ENCODE measurements at places on chromosomes 5 and 9.

DNA sequence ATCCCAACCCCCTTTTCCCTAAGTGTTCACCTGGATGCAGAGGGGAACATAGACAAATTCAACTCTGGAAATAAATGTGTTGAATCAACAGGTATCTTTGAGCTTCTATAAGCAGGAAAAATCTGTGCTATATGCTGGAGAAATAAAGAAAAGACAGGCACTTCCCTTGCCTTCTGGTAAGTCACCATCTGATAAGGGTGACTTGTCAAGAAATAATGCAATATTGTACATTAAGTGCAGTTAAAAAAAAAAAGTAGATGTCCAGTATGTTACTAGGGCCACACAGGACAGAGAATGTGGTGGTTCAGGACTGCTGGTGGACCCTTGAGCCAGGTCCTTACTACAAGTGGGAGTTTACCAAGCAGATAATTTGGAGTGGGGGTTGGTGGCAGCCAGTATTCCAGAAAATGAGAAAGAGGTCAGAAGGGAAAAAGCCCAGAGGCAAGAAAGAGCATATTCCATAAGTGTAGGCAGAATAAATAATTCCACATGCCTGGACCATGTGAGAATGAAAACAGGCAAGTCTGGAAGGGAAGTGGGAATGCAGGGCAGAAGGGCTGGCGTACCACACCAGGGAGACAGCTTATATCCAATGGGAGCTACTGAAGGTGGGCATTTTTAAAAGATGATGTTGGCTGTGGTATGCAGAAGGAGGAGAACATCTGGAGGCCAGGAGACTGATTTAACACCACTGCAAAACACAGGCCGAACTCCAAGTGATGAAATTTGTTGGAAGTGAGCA is 209.9 kb downstream of the SEMA5A start:
- DNase-seq = no peak

GRCh38 chr5:107621089-107621488 is 49.6 kb downstream of the EFNA5 start:
- DNase-seq = no peak

DNA sequence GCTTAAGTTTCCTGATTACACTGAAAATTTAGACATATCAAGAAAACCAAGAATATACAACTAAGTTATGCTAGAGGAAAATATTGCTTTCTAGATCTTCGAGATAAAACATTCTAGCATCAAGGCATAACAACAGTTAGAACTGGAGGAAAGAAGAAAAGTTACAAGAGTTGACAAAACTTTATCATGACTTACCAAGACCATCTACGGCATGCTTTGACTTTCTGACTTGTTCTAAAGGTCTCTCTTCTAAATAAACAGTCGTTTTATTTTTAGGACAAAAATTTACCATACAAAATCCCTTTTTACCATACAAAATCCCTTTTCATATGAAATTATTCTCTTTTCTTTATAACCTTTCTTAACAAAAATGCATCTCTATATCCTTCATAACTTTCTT is 1110.1 kb upstream of the CDH10 start:
- no peak for DNase-seq

DNA sequence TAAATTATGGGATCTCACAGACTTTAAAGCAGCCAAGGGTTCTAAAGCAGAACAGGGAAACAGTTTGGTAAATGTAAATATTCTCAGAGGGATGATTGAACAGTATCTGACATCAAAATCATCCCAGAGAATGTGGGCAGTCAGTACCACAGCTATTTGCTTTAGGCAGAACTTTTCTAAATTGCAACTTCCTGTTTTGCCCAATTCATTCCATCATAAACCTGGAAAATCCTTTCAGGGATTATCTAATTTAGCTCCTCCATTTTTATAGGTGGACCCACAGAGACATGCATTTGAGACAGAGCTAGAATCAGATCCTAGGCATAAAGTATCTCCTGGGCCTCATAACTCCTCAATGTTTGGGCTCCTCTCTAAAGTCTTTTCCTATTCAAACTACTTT is 12.4 kb downstream of the NR6A1 start:
- no peak for DNase-seq

DNA sequence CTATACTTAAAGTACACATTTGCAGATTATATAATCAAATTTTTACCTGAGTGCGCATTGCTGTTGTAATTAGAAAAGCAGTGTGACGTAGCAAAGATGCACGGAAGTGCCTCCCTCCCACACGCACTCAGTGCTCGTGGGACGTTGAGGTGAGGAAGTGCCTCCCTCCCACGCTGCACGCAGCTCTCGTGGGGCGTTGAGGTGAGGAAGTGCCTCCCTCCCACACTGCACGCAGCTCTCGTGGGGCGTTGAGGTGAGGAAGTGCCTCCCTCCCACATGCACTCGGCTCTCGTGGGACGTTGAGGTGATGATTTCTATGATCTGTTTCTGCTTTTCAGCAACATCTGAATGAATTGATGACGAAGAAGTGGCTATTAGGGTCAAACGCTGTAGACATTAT is 21.0 kb downstream of the EXOC3 start:
- no peak for DNase-seq

- no peak for DNase-seq
Measured at GRCh38 chr5:177526191-177526590, 9.4 kb upstream of the DDX41 start.

GRCh38 chr5:178289438-178289837 is 56.8 kb upstream of the PHYKPL start:
- no peak for DNase-seq

DNA sequence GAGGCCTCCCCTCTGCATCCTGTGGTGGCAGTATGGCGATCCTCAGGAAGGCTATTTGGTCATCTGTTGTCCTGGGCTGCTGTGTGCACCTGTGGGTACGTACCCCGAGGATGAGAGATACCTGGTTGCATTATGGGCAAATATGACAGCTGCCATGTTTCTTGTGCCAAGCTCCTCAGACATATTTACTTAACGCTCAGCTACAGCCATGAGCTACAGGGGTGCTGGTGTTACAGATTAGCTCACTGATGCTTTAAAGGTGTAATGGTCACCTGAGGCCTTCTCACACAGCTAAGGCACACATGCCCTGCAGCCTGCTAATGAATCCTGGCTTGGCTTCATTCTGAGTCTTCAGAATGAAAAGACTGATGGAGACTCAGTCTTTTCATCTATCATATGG is 12.0 kb downstream of the NDST1 start:
- DNase-seq = no peak

GRCh38 chr5:120217001-120217400 is 247.1 kb upstream of the PRR16 start:
- DNase-seq = no peak

DNA sequence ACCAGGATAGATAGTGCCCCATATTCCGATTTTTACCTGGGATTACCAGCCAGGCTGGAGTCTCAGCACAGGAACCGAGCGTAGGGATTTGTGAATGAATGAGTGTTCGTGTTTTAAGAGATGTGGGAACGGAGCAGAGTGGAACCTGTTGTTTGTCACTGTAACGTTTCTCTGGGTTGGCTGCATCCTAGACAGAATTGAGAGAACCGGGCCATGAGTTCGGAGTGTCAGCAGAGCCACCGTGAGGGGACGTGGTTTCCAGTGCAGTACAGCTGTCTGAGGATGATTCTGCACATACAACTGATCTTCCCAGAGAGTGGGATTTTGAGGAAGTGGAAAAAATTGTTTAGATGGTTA is 1.2 kb downstream of the PDE8B start:
- no peak for DNase-seq

GRCh38 chr5:113356487-113356886 is 78.3 kb downstream of the TSSK1B start:
- no peak for DNase-seq

DNA sequence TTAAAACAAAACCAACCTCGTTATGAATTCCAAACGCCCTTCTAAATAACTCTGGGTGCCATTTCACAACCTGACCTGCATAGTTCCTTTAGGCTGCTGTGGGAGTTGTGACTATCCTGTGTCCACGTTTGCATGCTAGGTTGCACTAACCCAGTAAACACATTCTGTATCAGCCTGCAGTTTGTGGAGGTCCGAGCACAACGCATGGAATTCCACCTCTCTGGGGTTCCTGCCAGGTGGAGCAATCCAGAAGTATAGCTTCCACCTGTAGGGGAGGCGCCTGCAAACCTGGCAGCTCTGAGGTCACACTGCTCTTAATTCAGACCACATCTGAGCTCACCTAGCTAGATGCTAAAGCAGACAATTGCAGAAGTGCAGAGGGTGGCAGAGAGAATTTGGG is 57.2 kb downstream of the MARCHF3 start:
- DNase-seq = no peak

DNA sequence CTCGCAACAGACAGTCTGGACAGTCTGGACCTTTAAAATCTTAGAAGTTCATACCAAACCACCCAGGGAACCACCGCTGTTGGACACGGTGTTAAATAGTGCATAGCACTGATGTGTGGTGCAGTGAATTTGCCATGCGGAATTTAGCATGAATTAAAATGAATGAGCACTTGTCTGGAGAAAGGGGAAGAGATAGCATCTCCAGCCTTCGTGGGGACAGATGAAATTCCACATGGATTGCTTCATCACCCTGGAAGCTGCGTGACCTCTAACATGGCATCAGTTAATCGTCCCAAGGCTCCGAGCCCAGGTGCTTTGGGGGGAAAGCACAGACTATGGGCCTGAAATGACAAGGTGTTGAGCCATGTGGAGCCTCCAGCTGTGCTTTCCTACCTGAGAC is 91.4 kb downstream of the ADAMTS16 start:
- DNase-seq = no peak

DNA sequence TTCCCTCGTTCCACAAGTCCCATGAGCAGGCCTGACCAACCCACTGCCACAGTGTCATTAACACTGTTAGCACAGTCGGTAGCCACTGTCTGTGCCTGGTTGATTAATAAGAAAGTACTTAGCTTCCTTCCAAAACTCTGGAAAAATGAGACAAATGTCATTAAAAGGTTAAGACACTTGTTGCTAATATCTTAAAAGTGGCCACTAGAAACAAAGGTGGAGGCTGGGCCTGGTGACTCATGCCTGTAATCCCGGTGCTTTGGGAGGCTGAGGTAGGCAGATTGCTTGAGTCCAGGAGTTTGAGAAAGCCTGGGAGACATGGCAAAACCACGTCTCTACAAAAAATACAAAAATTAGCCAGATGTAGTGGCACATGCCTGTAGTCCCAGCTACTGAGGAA is 194.0 kb downstream of the PDZD2 start:
- DNase-seq = no peak

DNA sequence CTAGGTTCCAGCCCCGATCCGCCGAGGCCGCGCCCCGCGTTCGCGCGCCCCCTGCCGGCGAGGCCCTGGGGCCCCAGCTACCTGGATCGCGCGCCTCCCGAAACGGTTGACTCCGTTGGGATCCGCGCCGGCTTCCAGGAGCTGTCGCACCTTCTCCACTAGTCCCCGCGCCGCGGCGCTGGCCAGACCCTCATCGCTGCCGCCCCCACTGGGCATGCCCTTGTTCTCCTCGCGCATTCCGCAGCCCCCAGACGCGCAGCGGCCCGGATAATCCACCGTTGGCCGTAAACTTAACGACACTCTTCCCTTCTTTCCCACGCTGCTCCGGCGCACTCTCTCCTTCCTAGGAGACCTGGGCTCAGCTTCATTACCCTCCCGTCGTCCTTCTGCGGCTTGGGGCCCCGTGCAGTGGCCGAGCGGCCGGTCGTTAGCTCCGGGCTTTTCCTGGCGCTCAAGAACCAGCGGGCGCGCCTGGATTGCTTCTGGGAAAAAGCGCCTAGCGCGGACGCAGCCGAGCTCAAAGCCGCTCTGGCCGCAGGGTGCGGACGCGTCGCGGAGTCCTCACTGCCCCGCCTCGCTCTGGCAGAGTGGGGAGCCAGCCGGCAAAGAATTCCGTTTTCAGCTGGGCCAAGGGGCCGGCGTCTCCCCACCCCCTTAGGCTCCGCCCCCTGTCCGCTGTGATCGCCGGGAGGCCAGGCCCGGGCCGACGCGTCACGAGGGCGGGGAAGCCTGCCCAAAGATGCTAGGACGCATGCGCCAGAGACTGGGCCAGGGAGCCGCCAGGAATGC is at the start of gene CDKN2B:
Gene CDKN2B, minus strand, starts transcription at position 589 of the 789 bp plus-strand sequence. Its CDS starts 352 bp downstream, at position 237.
- DNase-seq = peak; percentile 99

GRCh38 chr9:2824564-2824963 is 19.3 kb downstream of the PUM3 start:
- no peak for DNase-seq

DNA sequence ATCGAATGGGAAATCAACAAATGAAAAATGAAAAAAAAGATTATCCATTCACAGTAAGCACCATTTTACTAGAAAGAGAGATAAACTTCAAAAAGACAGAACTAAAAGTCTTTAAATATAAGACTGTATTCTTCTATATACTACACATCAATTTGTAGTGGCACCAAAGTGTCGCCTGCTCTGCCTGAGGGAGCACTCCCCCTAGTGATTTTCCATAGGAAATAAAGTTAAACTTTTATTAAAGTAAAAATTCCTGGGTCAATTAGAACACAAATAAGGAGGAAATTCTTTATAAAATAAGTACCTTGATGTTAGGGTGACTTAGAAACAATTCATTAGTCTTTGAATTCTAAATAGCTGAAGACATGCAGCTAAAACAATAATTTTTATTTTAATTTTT is 9.7 kb downstream of the RAD1 start:
- peak; percentile 8 for DNase-seq

DNA sequence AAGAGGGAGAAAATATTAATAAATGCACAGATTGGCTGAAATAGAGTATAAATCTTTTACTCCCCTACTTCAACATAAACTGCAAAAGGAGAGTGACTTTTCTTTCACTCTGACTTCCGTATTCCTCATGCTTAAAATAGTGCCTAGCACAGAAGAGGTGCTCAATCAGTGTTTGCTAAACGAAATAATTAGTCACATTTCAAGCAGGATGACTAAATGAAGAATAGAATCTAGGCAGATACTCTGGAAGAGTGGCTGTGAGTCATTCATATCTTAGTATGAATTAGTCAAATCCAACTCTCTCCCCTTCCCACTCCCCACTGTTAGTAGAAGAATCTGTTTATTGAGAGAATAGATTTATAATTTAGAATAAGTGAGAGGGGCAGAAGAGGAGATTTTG is 4.8 kb downstream of the CD274 start:
- DNase-seq = peak; percentile 38

GRCh38 chr5:6838736-6839135 is 125.5 kb downstream of the TENT4A start:
- DNase-seq = no peak

DNA sequence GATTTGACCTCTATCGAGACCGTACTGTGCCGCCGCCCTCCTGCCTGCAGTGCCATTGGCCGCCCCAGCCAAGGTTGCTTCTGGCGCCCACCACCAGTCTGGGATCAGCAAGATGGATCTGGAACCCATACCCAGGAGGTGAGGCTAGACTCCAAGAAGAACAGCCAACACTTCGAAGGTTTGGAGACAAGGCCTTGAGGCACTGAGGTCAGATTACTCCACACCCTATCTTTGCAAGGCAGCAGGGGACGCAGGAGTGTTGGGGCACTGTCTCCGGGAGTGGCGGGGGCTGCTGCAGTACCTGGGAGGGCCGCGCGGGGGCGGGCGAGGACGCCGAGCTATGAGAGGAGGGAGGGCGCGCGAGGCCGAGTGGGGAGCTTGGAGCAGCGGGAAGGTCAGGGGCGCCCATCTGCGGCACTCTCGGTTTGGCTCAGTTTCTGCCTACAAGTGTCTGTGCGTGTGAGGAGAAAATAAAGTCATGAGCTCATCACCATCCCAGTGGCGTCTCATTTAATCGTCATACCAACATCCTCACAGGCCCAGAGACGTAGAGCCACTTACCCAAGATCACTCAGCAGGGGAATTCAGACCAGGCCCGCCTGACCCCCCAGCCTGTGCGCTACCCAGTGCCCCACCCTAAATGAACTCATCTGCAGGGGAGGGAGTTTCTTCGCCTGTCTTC is 20.5 kb upstream of the PSD2 start:
- peak; percentile 83 for DNase-seq
